ENCODE measurements at places on chromosomes 5 and 9.

DNA sequence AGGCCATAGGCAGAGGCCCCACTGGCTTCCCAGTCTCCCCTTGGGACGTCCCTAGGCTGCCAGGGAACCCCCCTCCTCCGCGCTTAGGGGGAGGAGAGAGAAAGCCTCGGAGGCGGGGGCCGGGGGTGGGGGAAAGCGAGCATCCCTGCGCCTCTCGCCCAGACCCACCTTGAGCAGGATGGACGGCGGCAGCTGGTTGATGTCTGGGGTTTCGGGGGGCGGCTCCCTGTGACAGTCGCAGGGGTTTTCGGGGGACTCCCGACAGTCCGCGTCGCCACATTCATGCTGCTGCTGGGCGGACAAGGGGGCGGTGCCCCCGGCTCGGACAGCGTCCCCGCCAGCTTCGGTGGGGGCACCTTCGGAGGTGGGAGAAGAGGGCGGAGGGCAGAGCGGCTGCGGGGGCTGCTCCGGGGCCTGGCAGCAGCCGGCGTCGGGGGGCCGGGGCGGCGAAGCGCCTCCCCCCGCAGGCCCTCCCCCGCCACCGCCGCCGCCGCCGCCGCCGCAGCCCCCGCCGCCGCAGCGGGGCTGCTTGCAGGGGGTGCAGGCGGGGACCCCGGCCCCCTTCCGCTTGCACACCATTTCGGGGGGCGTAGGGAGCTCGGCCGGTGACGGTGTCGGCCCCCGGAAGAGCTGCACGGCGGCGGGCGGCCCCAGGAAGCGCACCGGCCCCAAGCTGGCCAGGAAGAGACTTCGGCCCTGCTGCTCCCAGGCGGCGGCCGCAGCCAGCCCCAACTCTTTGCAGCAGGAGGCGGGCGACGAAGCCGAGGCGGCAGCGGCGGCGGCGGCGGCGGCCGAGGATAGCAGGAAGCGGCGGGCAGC, 1.2 kb downstream of the FBXL17 start:
- DNase-seq, result peak; percentile 24

DNA sequence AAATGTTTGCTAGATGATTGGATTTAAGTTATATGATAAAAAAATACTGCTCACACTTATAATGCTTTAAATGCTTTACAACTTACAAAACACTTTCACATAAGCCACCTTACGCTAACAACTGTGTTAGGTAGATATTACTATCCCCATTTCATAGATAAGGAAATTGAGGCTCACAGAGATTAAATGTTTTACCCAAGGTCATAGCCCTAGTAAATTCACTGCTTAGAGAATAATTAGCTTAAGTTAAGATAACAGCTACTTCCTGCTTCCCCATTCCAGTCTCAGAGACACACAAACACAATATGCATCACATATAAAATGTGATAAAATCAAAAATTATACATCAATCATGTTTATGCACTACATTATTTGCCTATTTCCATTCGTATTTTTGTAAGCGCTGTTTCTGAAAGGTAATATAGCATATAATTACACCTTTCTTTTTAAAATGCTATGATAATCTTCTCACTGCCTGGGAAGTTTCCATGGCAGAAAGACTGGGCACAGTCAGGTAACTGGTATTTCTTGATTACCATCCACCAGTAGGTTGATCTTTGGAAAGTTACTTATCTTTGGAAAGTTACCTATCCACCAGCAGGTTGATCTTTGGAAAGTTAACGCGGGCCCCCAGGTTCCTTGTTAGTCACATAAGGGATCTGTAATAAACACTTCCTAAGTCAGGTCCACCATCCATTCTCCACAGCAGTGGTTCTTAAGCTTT, 101.1 kb downstream of the NFIB start:
- DNase-seq, result no peak

- no peak for DNase-seq
These were observed 18.3 kb upstream of the IL33 start for GRCh38 chr9:6197330-6197729.

- DNase-seq, result no peak
These were observed 40.7 kb downstream of the AHRR start for GRCh38 chr5:362189-362588.

- no peak for DNase-seq
These were observed 84.3 kb downstream of the EQTN start for GRCh38 chr9:27212621-27213020.

DNA sequence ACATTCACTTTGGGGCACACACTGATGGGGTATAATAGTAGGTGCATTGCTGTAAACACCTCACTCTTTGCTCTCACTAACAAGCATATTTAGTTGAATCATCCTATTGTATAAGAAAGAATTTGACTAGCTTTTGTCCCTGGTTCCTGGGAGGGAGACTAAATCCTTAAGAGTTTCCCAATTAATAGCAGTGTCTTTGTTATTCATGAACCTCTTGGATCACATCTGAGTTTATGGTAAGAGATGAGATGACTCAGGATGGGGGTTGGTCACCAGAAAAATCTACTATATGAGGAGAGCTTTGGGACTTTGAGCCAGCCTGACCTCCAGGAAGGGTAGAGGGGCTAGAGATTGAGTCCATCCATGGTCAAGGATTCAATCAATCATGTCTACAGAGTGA, 56.8 kb downstream of the PUM3 start:
- no peak for DNase-seq

DNA sequence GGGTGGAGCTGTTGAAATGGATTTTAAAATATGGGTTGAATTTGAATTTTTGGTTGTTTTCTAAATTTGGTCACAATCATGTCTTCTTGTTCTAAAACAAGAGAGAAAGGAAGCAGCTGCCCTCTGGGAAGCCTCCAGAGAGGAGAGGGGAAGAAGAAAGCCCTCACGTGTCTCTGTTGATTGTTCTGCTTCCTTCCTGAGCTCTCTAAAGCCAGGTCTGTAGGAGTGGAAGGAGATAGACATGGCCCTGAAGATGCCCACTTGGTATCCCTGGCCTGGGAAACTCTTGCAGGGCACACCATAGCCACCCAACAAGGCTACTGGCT, 59.6 kb downstream of the GALNT12 start:
- DNase-seq, result no peak

DNA sequence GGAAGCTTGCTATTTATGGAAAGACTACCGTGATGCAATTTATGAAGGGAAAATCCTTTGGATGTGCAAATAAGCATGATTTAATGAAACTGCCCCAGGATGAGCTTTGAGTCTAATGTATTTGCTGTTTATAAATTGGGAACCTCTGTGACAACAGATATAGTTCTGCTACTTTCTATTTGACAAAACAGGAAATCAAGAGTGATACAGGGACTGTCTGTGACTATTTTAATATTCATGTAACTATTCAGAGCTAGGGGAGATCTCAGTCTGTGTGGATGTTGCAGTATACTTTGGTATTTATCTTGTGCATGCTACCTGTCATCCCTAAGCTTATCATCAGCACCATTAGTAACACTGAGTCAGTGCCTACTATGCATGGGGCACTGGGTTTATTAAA, 132.1 kb downstream of the PDZD2 start:
- no peak for DNase-seq

DNA sequence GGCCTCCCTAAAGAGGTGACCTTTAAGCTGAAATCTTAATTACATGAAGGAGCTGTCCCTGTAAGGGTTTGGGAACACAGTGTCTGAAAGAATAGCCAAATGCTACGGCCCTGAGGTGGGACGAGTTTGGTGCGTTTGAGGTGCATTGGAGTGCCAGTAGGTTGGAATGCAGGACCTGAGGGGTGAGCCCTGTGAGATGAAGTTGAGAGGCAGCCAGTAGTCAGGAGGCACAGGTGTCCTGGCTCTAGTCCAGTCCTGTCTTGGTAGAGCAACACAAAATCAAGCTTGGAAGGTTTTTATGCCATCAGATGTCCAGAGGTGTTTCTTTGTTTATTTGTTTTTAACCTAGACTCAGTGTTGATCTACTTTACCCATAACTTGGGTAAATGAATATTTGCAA, 108.5 kb downstream of the ARHGAP26 start:
- no peak for DNase-seq

DNA sequence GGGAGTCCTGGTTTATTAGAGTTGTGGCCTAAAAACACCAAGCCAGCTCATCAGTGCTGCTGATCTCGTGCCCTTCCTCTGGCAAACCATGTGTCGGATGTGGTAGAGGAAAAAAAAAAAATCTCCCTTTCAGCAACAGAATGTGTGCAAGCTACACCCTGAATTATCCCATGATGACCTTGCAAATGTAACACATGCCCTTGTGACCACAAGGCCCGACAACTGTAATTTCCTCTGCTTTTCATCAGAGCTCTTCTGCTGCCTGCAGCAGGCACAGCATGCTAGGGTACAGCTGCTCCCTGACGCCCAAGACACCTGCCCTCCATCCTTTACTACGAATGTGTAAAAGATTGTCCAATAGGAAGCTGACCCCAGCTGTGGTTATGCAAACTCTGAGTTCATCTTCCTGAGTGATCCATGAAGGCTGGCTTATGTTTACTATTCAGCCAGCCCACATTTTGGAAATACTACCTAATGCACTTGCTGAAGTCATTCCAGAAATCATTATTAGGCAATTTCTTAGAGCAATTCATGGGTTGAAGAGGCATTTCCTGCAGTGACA, 14.6 kb upstream of the BNC2 start:
- DNase-seq, result no peak

GRCh38 chr5:171825051-171825450, 39.4 kb downstream of the SMIM23 start:
- no peak for DNase-seq
